NCI-H748 treated with DMSO at 0.1 percent for 48 hours (cell line): ENCODE measurements at places on chromosomes 2 and 18.

GRCh38 chr2:141654311-141654710, 476.5 kb downstream of the LRP1B start:
- DNase-seq = no peak

DNA sequence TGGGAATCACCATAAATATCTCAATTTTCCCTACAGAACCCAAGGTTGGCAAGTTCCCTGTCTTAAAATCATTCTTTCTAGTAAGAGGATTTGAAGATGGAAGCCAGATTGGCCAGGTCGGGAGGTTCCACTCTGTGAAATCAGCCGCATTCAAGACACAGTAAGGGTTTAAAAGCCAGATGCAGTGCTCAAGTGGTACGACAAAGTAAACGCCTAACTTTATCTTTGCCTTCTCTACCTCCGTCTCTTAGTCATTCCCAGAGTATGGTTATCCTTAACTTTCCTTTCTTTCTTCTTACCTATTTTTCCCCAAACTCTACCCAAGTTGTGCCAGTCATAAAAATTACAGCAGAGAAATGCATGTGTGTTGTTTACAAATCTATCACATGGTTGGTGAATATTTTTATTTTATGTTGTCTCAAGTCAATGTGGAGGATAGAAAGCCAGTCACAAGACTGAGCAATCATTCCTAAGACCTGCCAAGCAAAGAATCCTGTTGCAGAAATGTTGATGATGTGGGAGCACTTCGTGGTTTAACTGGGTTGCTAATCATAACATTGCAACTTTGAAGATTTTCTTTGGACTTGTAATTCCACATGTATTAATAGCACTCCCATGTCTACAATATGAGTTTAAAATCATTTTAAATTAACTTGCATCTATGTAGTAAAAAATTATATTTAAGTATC, 62.6 kb downstream of the SLC40A1 start:
- DNase-seq = no peak

GRCh38 chr2:34853646-34854045, 1254.5 kb upstream of the FAM98A start:
- DNase-seq = no peak

DNA sequence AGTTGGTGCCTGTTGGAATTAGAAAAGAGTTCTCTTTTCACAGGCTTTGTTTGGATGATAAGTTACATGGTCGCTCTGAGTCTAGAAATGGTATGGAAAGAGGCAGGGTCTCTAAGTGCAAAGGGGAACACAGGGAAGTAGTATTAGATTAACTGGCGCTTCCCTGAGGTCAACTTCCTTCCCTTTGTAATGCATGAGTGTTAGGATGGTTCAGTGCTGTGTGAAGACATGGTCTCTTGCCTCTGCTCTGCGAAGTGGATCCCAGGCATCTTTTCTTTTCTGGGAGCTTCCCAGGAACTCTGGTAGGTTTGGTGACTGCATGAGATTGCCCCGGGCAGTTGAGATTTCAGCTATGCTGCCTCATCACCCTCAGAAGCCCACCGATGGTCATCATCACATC, 170.3 kb downstream of the MIB1 start:
- no peak for DNase-seq

DNA sequence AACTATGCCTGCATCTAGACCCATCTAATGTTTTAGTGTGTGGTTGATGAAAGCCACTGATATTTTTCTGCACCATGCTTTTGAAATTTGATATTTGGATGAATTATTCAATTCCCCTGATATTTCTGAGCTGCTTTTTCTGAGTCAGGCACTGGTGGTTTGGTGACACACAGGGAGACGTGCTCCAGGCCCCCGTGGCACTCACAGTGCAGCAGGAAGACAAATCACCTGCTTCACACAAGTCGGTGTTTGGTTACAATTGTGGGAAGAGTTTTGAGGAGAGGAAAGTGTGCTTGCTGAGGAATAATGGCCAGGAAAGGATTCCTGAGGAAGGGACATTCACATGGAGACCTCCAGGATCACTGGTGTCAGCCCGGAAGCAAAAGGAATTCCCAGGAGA, 179.7 kb downstream of the ACKR3 start:
- DNase-seq = no peak
